ENCODE measurements at places on chromosomes 2 and 18.
A peak's percentile ranks its signal among the peaks of the same experiment; 100 is the strongest.

DNA sequence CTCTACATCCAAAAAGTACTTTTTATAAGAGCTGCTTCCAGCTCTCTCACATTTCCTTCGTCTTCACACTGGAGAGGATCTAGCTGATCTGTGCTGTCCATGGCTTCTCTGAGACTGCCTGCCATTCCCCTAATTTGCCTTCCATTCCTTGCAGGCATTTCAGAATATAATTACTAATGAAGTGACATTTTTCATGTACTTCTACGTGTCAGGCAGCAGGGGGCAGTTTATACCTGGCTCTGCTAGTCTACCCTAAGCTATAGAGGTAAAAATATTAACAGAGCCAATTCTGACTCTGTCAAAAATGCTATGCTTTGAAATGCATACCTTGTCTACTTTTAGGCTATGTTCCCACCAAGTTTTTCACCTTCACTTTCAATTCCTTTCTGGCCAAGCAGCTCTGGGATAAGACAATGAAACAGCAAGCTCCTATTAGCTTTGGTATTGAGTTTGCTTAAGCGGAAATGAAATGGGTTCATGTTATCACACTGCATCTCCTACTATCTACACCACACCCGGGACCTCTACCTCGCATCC, 81.9 kb downstream of the MEP1B start:
- DNase-seq = peak; percentile 17

DNA sequence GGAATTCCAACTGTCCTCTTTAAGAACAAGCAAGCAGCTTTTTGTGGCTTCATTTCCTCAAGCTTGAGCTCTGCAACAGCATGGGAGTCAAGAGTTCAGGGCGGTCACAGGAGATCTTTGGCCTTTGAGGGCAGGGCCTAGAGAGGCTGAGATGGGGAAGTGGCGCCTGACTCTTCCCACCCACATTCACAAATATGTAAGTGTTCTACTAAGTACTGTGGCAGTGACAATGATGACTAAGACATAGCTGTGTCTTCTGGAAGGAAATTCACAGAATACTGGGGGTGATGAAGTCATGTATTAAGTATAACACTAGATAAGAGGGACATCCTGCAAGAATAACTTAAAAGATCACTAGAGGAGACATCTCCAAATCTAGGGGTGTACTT, 15.0 kb downstream of the RND3 start:
- no peak for DNase-seq

GRCh38 chr18:46174342-46175041, 70.3 kb downstream of the HAUS1 start:
- peak; percentile 15 for DNase-seq

GRCh38 chr2:100766806-100767205, 53.1 kb upstream of the NPAS2 start:
- DNase-seq = no peak

GRCh38 chr2:102258025-102258385, 53.4 kb upstream of the IL1RL1 start:
- DNase-seq = no peak

- no peak for DNase-seq
Observed at GRCh38 chr2:7096726-7097352, 179.6 kb downstream of the RNF144A start.

- no peak for DNase-seq
Observed at GRCh38 chr2:150413366-150413765, 74.1 kb downstream of the RND3 start.

GRCh38 chr18:30280861-30281470, 761.6 kb downstream of the DSC3 start:
- peak; percentile 68 for DNase-seq

DNA sequence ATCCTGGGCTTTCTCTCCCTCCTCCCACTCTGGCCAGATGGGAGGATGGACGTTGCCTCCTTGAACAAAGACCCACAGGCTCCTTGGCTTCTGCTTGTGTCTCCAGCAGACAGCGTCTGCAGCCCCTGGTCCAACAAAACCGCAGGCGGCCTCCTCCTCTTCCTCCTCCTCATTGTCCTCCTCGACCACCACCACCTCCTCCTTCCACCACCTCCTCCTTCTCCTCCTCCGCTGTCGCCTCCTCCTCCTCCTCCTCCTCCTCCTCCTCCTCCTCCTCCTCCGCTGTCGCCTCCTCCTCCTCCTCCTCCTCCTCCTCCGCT, 45.7 kb upstream of the ALPP start:
- DNase-seq = no peak

DNA sequence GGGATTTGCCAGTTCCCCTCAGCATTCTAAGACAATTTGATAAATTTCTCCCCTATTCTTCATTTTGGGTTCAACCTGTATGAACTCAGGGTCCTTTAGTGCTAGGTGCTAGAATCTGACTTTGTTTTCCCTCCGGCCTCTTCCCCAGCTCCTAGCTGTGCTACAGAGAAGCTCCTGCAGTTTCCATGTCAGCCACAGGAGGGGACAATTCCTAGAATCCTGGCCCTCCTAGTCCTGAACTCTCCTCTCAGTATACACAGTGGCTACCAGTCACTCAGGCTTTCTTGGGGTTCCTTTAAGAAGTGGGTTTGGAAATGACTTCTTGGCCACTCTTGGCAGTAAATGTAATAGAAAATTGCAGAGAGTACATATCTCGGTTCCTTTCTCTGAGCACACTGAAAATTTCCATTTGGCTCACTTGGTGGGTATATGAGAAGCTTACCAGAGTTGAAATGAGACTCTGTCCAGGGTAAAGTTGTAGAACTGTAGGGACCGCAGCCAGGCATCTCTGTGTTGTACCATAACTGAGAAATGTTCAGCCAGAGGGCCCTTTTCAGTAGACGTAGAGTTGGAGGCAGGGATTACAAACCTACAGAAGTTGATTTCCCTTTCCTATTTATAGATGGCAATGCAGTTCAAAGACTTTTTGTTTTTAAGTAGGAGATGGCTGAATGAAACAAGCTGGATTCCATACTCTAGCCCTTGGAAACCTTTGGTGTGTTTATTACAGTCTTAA, 5.0 kb upstream of the CHST10 start:
- DNase-seq = peak; percentile 34

DNA sequence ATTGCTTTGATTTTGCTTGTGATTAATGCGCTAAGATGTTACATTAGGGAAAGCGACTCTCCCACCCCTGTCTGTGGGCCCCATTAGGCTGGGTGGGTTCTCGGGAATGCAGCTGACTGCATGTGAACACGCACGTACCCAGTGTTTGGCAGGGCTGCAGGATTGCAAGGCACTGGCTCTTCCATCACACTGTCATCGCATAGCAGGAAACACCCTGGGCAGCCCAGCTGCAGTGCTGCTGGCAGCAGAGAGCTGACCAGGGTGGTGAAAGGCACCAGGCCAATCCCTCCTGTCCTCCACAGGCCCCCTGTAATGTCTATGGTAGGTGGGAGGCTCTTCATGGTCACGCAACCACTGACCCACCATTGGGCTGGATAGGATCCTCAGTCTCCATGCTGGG, 34.4 kb upstream of the FZD7 start:
- no peak for DNase-seq

- no peak for DNase-seq
Observed at GRCh38 chr18:46331316-46331715, 227.1 kb downstream of the HAUS1 start.

- no peak for DNase-seq
Observed at GRCh38 chr2:158781353-158781961, 13.7 kb upstream of the DAPL1 start.

- DNase-seq = no peak
Observed at GRCh38 chr2:223747392-223748042, 89.9 kb downstream of the AP1S3 start.

DNA sequence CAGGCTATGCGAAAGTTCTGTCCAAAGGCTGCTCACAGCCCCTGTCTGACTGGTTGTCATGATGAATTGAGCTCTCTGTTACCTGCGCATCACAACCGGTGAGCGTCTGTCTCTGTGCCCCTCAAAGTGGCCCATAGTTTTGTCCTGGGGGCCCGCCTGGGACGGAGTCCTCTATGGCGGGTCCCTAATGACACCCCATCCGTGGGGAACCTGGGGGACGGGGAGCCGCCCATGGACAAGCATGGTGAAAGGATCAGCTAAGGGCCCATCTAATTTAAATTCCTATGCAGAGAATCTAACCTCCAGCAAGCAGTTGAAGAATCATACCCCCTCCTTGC, 473 bp downstream of the ELMOD3 start:
- DNase-seq = no peak

DNA sequence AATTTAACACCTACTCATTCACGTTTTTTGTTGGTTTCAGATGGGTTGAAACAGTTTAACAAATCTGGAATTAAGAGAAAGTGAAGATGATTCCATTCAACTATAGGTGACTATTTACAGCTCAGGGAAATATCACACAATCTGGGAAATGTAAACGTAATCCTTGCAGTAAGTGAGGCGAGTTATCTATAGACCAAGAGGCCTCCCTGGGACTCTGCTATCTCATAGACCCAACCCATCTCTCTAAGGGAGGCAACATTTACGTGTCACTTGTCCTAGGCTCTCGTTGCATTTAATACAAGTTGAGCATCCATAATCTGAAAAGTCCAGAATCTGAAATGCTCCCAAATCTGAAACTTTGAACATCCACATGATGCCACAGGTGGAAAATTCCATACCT, 2.0 kb upstream of the MOB4 start:
- no peak for DNase-seq

DNA sequence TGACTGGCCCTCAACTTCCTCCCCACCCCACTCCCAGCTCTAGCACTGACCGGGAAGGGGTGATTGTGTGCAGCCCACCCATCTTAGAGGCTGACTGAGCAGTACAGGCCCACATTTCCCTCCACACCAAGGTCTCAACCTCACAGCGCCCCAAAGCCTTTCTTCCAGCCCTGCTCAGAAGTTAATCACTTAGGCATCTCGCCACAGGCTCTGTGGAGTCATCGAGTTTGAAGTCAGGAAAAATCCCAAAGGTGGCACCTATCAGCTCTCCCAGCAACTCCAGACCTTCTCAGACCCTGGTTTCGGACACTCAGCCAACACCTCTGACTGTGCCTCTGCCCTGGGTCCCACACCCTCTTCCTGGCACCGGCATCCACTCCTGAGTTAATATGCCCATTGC, 43.0 kb upstream of the GLI2 start:
- DNase-seq = no peak

GRCh38 chr2:46644690-46645385, 165.5 kb downstream of the TMEM247 start:
- no peak for DNase-seq

DNA sequence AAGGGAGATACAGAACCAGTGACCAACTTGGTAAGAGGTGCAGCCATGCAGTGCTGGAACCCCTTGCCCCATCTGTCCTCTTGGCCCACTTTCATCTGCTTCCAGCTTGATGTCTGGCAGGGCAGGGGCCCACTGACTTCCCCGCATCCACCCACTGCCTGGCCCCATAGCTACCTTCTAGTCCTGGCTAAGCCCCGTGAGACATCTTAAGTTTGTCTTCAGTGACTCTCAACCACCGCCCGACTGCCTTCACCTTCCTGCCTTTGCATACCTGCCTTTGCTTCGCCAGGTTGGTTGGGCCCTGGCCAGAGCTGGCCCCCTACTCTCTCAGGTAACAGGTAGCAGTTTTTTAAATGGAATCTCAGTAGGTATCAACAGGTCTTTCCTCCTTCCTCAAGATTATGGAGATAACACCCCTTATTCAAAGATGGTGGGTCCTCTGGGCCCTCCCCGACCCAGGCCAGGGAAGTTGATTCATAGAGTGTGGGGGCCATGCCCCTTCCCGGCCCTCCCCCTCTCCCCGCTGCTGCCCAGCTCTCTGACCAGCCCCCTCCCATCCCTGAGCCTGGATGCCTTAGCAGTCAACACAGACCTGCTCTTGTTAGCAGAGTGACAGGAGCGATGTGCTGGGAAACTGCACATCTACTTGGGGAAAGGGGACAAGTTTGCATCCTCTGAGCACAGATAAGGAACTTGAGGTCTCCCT, 2.8 kb downstream of the ARID5A start:
- DNase-seq = no peak

GRCh38 chr18:4399929-4400328, 55.2 kb downstream of the DLGAP1 start:
- no peak for DNase-seq

GRCh38 chr2:226123300-226123699, 676.3 kb downstream of the IRS1 start:
- DNase-seq = no peak

- no peak for DNase-seq
Observed at GRCh38 chr18:51053814-51054213, 23.8 kb downstream of the SMAD4 start.

DNA sequence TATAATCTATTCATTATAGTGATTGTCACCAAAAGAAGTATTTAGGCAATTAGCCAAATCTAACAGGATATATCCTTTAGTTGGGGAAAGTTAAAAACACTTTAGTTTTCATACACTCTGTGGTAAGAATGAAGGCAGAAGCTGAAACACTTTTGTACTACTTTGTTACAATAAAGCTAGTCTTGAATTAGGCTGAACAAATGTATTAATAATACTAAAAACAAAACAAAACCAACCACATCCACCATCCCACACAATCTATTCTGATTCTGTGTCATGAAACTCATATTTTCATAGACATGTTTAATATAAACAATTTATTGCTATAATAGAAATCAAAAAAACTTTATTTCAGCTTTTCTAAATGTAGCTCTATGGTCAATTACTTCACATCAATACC, 508.8 kb downstream of the ZEB2 start:
- no peak for DNase-seq

DNA sequence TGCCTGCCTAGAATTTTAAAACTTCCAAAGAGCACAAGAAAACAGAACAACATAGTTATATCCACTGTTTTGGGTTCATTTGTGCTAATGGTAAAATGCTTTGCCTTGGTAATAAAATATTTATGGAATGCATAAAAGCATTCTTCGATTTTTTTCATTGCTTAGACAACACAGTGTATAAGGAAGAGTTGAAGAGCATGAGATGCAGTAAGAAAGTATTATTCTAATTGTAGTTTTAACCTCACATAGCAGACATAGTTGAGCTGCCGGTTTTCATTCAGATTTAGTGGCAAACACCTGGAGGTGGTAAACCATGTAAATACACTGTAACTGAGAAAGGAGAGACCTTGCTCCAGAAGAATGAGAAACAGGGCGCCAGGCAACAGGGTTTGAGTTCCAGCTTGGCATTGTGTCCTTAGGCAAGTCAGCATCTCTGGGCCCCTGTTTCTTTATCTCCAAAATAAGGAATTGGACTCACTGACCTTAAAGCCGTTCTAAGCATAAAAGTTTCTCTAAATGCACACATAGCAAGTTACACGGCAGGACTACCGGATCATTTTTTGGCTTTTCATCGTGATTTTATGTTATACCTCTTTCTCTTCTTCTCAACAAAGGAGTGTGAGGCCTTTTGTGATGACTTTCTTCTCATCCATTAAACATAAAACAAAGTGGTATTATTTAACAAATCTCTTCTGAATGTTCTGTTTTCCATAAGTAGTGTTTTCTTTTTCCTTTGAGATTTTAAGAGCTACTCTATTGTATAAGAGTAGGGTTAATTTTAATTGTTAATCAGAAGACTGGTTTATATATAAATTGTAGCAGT, 7.9 kb downstream of the UGP2 start:
- DNase-seq = peak; percentile 4
